ENCODE measurements at places on chromosomes 4 and X.

DNA sequence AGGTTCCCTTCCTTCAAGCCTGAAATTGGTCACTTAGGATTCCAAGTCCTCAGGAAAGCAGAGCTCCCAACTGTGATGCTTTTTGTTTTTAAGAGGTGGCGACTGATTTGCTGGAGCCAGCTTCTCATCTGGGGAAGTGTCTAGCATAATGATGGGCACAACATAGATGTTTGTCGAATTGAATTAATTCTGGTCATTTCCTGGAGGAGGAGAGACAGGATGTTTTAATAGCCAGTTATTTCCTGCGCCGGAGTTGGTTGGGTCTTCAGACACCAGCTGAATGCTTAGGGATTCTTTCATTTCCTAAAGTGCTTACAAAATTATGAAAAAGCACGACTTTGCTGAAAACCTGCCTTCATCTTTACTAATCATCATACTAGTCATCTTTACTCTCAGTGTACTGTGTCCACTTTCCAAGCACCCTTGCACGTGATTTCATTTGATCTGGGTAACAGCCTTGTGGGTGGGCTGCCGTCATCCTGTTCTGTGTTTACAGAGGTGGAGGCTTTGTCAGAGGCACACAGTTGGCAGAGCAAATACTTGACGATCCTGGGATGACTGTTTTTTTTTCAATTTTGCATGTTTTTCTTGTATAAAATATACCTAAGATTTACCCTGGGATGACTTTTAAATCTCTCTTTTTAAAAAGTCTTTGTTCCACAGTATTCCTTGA lies 49.5 kb downstream of the RGS12 start:
- no peak for DNase-seq

DNA sequence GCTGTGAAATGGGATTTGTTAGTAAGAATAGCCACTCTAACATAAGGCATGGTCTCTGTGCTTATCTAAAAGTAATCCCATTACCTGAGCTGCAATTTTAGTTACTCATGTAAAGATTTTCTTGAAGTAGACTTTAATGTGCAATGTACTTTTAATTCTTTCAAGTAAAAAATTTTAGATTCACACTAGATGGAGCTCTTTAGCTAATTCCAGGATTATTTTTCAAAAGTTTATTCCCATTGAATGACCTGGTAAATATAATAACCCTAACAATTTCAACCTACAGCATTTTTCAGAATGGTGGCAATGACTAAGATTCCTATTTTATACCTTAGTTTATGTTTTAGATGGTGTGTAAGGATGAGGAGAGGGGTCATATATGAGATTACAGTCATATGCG lies 18.1 kb downstream of the USP38 start:
- DNase-seq, result no peak

DNA sequence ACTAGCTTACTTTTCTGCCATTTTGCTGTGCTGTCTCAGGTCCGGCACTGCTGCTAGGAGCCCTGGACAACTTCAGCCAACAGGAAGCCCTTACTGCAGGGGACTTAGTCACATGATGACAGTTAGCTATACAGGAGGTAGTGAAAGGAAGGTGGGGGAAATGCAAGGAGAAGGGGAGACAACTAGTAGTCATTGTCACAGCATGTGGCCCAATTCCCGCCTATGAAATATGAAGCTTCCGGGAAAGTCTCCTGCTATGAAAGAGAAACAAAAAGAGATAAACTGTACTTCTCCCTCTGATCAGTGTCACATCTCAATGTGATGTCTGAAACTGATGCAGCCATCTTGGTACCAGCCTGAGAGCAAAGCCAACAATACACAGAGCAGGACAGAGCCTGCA lies 71.6 kb downstream of the AMELX start:
- no peak for DNase-seq

GRCh38 chrX:71923516-71923915 lies 12.9 kb downstream of the NHSL2 start:
- no peak for DNase-seq

- DNase-seq, result no peak
Measured at GRCh38 chrX:30521440-30522182, 56.0 kb downstream of the TASL start.

- peak; percentile 35 for DNase-seq
Measured at GRCh38 chrX:21972721-21973120, 32.2 kb downstream of the SMS start.

DNA sequence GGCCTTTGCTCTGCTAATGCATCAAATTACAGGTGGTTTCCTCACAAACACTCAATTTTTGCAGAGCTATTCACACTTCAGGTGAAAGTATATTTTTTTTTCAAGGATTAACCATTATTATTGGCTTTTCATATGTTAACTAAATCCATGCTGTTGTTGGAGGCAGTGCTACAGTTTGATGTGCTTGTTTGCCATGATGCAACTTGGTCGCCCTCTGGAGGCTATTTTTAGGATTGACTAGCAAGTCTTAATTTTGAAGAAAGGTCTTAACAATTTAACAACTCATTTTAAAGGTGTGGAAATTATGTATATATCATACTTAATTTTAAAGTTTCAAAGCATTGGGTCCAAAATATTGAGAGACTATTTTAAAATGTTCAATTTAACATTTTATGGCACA lies 168.8 kb upstream of the FAM47A start:
- DNase-seq, result peak; percentile 21

GRCh38 chr4:3330707-3331106 lies 37.9 kb downstream of the RGS12 start:
- DNase-seq, result no peak

DNA sequence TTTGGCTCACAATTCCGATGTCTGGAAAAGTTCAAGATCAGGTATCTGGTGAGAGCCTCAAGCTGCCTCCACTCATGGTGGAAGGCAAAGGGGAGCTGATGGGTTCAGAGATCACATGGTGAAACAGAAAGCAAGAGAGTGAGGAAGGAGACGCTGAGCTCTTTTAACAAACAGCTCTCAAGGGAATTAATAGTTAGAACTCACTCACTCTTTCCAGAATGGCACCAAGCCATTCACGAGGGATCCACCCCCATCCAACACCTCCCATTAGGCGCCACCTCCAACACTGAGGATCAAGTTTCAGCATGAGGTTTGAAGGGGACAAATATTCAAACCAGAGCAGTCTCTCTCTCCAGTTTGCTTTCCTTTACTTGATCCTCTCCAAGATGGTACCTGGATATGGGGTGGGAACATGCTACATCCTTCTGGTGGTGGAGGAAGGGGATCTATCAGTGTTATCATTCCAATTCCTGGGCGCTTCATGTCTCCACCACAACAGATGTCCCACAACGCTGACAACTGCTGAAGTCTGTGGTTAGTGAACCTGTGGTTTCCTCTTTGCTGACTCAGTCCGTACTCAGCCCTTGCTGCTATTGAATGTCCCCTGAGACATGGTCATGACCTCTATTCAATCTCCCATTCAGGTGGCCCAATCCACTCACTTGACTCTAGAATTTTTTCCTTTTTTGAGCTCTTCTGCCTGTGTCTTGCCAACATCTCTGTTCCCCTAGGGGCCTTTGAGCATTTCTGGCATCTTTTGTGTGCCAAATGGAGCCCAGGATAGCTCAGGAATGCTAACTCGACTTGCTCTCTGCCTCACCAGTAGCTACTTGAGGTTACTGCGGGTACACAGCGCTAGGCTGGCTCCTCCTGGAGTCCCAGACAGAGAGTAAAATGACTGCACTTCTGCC lies 395.2 kb downstream of the MID1IP1 start:
- DNase-seq, result peak; percentile 50

- DNase-seq, result no peak
Measured at GRCh38 chr4:88352062-88352740, 26.5 kb upstream of the HERC6 start.

GRCh38 chr4:6224735-6225134 lies 24.4 kb upstream of the JAKMIP1 start:
- DNase-seq, result no peak

DNA sequence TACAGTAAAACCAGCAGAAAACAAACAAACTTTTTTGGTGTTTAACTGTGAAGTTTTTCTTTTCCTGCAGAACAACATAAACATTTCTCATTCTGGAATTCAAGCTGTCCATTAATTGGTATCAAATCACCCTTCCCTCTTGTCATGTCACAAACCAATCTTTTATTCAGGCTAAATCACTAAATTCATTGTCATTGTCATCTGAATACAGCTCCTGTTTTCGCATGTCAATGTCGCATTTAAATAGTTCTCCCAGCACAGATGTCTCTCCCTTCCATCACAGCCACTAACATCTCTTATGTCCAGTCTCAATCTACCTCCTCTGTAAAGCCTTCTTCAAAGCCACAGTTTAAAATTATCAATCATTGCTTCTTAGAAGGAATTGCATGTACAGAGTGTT lies 192.1 kb upstream of the PCDH10 start:
- DNase-seq, result no peak

Data from stimulated activated CD8-positive, alpha-beta memory T cell treated with anti-CD3 and anti-CD28 coated beads, Interleukin-4, amount 100 ng/mL, for 48 hours (primary cell).